ENCODE measurements at places on chromosomes 1 and 21.

DNA sequence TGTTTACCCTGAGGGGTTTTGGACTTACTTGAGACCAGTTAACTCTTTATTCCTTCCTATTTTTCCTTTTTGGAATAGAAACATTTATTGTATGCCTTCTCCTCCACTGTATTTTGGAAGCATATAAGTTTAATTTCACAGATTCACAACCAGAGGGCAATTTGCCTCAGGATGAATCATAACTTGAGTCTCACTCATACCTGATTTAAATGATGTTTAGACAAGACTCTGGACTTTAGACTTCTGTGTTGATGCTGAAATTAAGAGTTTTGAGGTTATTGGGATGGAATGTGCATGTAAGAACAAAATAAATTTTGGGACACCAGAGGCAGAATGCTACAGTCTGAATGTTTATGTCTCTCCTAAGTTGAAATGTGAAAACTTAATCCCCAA lies 7.1 kb upstream of the ADAM30 start:
- DNase-seq: no peak

- no peak for DNase-seq
Measured at GRCh38 chr1:11394592-11395245, 84.2 kb upstream of the DISP3 start.

DNA sequence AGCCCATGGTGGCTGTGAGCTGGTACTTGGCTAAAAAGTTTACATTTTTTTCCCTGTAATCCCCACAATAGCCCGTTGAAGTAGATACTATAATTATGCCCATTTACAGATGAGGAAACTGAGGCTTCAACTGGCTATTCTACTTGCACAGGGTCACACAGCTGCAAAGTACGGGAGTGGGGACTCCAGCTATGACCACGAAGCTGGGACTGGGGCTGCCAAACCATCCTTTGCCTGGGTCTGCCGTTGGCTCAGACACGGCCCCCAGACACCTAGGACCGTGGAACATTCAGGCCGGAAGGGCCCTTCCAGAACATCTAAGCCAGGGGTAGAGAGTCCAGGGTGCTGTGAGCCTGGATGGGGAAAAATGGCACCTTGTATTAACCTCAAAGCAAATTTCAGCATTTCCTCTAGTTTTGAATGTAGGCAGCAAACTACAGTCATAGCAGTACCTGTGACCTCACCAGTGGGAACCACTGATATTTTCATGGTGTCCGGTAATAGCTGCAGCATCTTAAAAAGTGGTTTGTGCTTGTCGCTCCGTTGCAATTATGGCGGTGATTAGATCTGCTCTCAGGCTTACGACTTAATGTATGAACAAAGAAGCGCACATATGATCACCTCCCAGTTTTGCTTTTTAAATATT lies 4.3 kb downstream of the TP73 start:
- no peak for DNase-seq

DNA sequence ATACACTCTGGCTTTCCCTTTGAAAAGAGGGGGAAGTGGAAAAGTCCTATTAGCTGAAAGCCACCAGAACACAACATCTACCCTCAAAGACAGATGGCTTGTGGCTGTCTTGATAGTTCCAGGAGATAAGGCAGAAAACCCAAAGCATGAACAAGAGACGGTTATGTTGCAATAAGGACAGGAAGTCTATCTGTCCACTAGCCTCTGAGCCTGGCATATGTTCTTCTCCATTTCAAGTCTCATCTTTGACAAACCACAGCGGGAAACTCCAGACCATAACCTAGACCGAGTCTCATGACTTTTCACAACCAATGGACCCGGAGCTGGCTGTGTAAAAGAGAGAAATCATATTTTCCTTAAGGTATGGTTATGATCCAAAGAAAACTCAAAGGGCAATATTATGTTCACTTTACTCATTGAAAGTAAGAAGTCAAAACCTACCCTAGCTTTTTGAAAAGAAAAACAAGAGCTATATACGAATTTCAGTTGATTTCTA lies 33.8 kb downstream of the DUSP10 start:
- DNase-seq: no peak

GRCh38 chr1:225191199-225191753 lies 236.6 kb downstream of the LBR start:
- no peak for DNase-seq

DNA sequence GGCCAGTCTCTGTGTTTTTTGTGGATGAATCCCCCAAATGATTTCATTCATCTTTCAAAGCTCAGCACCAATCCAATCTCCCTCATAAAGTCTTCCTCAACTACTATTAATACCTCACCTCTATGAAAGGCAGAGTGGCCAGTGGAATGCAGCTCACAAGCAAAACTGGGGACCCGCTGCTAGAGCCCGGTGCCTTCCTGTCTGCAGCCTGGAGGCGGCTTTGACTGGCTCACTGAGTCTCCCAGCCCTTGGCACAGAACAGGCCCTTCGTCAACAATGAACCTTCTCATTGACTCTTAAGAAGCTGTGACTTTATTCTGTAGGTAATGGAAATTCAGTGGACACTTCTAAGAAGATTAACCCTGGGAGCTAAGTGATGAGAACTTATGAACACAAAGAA lies 86.8 kb upstream of the RAB4A start:
- DNase-seq: no peak

GRCh38 chr1:21312407-21312992 lies 22.2 kb upstream of the ECE1 start:
- DNase-seq: no peak

GRCh38 chr1:160862203-160863060 lies at the start of gene CD244:
CD244 (minus strand) TSS chr1:160862887; CDS start chr1:160862677, 210 bp downstream.
- no peak for DNase-seq

- no peak for DNase-seq
Measured at GRCh38 chr1:246794828-246795671, 70.8 kb downstream of the SCCPDH start.

DNA sequence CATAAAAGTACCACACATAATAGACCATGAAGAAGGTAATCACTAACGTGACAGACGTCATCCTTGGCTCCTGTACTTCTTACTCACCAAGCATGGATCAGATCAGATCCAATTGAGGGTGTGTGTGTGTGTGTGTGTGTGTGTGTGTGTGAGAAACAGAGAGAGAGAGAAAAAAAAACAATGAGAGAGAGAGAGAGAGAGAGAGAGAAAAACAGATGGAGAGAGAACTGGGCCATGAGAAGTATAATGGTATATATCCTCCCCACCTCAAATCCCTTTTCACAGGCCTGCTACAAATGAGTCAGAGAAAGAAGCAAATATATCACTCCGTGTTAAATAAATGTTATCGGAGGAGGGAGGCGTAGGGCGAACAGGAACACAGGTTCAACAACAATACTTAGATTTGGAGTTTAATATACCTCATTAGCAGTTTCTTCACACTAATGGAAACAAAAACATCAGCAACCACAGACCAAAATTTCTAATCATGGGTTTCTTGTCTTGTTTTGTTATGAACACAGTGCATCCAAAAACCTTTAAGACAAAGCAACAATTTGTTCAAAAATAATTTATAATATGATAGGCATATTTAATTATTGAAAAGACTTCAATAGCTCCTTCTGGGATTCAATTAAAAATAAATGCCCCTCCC lies 45.3 kb downstream of the TIAM1 start:
- no peak for DNase-seq

DNA sequence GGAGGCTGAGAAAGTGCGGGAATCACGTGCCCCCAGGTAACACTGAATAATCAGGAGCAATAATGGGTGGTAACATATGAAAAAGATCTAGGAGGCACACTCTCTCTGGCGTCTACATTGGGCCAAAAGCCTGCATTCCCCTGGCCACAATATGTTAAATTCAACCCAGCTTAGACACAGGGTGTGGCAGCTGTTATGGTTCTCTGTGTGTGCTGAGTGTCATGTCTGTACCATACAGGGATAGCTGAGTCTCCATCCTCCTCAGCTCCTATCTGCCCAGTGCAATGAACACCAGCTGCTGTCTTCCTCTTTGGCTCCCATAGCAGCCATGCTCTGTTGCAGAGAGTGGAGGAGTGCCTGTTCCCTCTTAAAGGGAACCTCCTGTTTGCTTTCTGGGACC lies 14.3 kb downstream of the S100A11 start:
- no peak for DNase-seq

GRCh38 chr1:15174615-15174983 lies 21.1 kb downstream of the TMEM51 start:
- DNase-seq: no peak
